B cell (primary cell): ENCODE measurements at places on chromosomes 7 and 10. TPM values are rescaled to one million over a fixed set of nuclear protein-coding genes. Genes with fewer than 3 reads are reported as not detected.
A peak's percentile ranks its signal among the peaks of the same experiment; 100 is the strongest.

DNA sequence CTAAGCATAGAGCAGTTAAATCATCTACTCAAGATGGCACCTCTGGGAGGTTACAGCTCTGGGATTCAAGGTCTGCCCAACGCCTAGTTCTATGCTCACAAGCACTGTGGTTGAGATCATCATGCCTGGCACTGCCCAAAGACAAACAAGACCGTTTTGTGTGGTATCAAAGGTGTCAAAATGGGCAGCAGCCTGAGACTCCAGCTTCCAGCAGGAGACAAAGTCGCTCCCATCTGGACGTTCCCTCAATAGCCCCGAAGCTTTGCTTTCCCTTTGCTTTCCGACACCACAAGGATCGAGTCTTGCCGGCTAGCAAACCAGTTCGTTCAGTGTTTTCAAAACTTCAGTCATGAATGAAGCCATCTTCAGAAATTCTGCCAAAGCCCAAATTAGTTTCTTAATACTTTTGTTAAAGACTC is 5.1 kb downstream of the HABP2 start:
- H3K27ac ChIP-seq, result no peak overlapping the region
- no peak for DNase-seq
- no peak overlapping the region for H3K4me3 ChIP-seq
- no peaks in the 10 kb centered on the region for H3K36me3 ChIP-seq

GRCh38 chr10:86673827-86674581 is 5.7 kb downstream of the LDB3 start:
- no peak for DNase-seq
- H3K4me1 ChIP-seq, result no peaks in the 10 kb centered on the region
- no peak overlapping the region for H3K4me3 ChIP-seq
- no peaks in the 10 kb centered on the region for H3K27me3 ChIP-seq

- no peak overlapping the region for H3K4me3 ChIP-seq
- no peaks in the 10 kb centered on the region for H3K4me1 ChIP-seq
- no peak for DNase-seq
Observed at GRCh38 chr10:132316133-132316532, 8.4 kb upstream of the STK32C start.

DNA sequence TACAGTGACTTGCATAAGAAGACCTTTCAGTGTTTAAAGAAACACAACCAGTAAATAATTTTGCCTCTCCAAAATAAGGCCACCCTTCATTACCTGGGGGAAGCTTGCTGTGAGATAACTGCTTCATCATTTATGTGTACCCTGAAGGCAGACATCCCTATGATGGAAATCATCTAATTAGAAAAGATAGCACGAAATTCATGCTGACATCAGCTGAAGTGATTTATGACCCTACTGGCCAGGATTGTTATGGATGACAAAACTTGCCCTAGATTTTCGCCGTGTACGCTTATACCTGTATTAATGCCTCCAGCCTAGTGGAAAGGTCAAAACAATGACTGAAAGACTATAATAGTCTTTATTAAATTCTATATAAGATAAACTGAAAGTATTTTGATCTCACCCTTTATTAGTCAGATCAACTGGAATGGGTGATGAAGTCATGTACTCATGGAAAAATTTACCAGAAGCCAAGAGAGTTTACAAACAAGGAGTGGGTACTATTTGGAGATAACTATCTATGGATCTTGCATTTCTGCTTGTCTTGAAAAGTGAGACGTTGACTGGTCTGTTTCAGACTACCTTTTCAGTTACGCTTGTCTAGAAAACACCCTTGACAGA is 114.2 kb downstream of the PPP1R3A start:
- H3K4me3 ChIP-seq, result no peak overlapping the region
- H3K4me1 ChIP-seq, result no peaks in the 10 kb centered on the region
- H3K36me3 ChIP-seq, result no peaks in the 10 kb centered on the region
- no peaks in the 10 kb centered on the region for H3K27me3 ChIP-seq

DNA sequence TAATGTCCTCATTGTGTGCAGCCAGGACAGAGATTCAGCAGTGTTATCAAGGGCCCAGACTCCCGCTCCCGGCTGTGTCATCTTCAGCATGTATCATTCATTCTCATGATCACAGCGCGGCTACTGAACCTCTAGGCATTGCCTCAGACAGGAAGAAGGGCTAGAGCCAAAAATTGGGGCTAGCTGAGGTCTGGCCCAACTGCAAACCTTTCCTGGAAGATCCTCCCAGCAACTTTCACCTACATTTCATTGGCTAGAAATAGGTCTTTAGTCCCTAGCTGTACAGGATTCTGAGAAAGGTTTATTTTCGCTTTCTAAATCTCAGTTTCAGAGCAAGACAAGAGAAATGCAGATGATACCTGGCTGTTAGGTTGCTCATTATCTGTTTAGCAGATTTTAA is 81.9 kb downstream of the CREM start:
- no peak overlapping the region for H3K4me3 ChIP-seq
- H3K27ac ChIP-seq, result no peak overlapping the region
- H3K27me3 ChIP-seq, result no peaks in the 10 kb centered on the region

GRCh38 chr7:106767498-106768323 is 97.4 kb upstream of the PIK3CG start:
- H3K4me3 ChIP-seq, result no peak overlapping the region
- H3K36me3 ChIP-seq, result no peaks in the 10 kb centered on the region
- H3K27ac ChIP-seq, result peak overlapping the region; percentile 86

GRCh38 chr7:98210513-98211220 is 572 bp upstream of the BHLHA15 start:
- DNase-seq, result no peak
- H3K4me3 ChIP-seq, result no peak overlapping the region
- peaks cover 29% of the 10 kb centered on the region for H3K27me3 ChIP-seq
- H3K4me1 ChIP-seq, result peaks cover 12% of the 10 kb centered on the region
- H3K27ac ChIP-seq, result no peak overlapping the region
- no peaks in the 10 kb centered on the region for H3K36me3 ChIP-seq

DNA sequence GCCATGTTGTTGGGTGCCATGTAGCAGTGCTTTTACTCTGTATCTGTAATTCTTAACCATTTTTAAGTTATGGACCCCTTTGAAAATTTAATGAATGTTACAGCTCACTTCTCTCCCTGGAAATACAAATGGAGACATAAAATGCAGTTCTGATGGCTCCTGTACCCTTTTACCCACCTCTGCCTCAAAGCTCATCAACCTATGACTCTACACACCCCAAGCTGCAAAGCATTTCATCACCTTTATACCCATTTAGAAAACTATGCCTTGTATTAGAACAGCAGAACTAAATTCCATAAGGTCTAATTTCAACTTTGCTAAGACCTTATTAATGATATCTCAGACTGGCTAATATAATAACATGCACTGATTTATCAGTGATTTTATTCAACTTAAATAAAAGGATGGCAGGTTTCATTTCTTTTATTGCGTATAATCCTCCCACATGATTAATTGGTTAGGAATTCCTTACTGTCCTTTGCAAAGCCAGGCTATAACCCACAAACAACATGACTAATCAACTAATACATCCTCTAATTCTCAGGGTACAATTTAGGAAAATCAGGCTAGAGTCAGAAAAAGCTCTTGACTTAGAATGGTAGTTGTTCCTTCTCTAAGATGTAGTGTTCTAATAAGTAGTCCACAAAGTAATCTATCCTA is 68.1 kb downstream of the CPEB3 start:
- DNase-seq, result no peak
- H3K27ac ChIP-seq, result no peak overlapping the region
- no peak overlapping the region for H3K4me3 ChIP-seq
- no peaks in the 10 kb centered on the region for H3K36me3 ChIP-seq

- H3K36me3 ChIP-seq, result peaks cover 11% of the 10 kb centered on the region
- no peak for DNase-seq
- no peaks in the 10 kb centered on the region for H3K27me3 ChIP-seq
- peaks cover 44% of the 10 kb centered on the region for H3K4me1 ChIP-seq
Observed at GRCh38 chr7:100222445-100223132, 2.8 kb downstream of the PVRIG start.

GRCh38 chr10:11181978-11182377 is 164.3 kb downstream of the CELF2 start:
- no peak for DNase-seq
- no peak overlapping the region for H3K4me3 ChIP-seq
- H3K4me1 ChIP-seq, result peaks cover 84% of the 10 kb centered on the region
- H3K27me3 ChIP-seq, result no peaks in the 10 kb centered on the region
- H3K27ac ChIP-seq, result peak overlapping the region; percentile 87

GRCh38 chr10:103534621-103535498 is 41.4 kb downstream of the NEURL1 start:
- no peaks in the 10 kb centered on the region for H3K4me1 ChIP-seq
- no peaks in the 10 kb centered on the region for H3K36me3 ChIP-seq
- DNase-seq, result no peak
- H3K4me3 ChIP-seq, result no peak overlapping the region

DNA sequence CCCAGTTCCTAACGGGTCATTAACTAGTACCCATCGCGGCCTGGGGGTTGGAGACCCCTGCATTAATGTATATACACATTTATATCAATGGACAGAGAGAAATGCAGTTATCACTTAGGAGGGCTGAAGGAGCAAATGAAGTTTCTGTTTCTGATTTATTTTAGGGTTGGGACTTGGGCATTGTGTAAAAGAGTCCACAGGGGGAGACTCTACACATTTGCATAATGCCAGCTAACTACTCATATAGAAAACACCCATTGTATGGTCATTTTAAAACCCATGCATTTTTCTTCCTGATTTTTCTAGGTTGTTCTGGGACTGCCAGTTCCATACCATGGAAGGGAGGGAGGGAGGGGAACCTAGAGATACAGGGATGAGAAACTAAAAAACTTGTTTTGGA is 23.5 kb downstream of the BCCIP start:
- no peak overlapping the region for H3K27ac ChIP-seq
- DNase-seq, result no peak
- H3K4me3 ChIP-seq, result no peak overlapping the region
- no peaks in the 10 kb centered on the region for H3K4me1 ChIP-seq

The NUPR2 gene
- total RNA-seq, result not detected in 2 replicates
